ENCODE measurements at places on chromosomes 6 and 20. TPM values are rescaled to one million over a fixed set of nuclear protein-coding genes. Genes with fewer than 3 reads are reported as not detected.

The CALHM4 gene
- polyA plus RNA-seq, result 0.60 TPM

The SLC17A2 gene
- 0.54 TPM for polyA plus RNA-seq

The CTCFL gene
- polyA plus RNA-seq, result not detected

The PSORS1C2 gene
- not detected for polyA plus RNA-seq

The NOX3 gene
- polyA plus RNA-seq, result not detected

The ECT2L gene
- not detected for polyA plus RNA-seq

The PLEKHG1 gene
- polyA plus RNA-seq, result 2.8 TPM

The LST1 gene
- 14.8 TPM for polyA plus RNA-seq

The C6orf163 gene
- 1.3 TPM for polyA plus RNA-seq

The TBXT gene
- polyA plus RNA-seq, result not detected

The ADGRG6 gene
- polyA plus RNA-seq, result 2.6 TPM

The CEP43 gene
- 17.8 TPM for polyA plus RNA-seq

The CST4 gene
- polyA plus RNA-seq, result not detected

The HTR1E gene
- not detected for polyA plus RNA-seq

The MAN1A1 gene
- 30.4 TPM for polyA plus RNA-seq
